ENCODE measurements at places on chromosomes 5 and 9.

GRCh38 chr9:114472765-114473446 is 32.4 kb downstream of the WHRN start:
- DNase-seq = no peak

- DNase-seq = no peak
Observed at GRCh38 chr5:167736992-167737391, 554.5 kb upstream of the WWC1 start.

GRCh38 chr5:28822071-28822470 is 1783.7 kb upstream of the CDH9 start:
- no peak for DNase-seq

DNA sequence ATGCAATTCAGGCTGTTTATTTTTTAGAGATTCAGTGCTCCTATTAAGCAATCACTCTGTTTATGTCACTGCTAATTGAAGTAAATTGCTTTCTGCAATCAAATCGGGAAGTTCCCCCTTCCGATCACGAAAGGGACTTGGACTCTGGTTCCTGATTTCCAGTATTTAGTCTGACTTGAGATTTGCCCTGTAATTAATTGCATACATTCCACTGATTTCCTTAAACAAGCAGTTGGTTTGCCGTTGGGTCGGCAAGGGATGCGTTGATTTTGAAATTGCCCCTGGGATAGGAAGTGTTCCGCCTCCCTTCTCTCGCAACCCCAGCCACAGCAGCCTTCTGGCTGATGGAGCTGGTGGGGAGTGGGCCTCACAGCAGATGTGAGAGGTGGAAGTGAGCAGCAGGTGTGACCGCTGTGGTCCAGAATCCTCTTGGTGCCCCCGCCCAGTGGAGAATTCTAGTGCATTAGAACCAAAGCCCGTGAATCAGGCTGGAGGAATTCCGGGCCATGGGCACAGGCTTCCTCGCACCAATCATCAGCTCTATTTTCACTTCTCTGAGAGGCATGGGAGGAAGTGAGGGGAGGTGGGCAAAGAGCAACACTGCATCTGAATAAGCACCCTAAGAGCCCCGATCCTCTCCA is 102.5 kb downstream of the SPRY4 start:
- no peak for DNase-seq

DNA sequence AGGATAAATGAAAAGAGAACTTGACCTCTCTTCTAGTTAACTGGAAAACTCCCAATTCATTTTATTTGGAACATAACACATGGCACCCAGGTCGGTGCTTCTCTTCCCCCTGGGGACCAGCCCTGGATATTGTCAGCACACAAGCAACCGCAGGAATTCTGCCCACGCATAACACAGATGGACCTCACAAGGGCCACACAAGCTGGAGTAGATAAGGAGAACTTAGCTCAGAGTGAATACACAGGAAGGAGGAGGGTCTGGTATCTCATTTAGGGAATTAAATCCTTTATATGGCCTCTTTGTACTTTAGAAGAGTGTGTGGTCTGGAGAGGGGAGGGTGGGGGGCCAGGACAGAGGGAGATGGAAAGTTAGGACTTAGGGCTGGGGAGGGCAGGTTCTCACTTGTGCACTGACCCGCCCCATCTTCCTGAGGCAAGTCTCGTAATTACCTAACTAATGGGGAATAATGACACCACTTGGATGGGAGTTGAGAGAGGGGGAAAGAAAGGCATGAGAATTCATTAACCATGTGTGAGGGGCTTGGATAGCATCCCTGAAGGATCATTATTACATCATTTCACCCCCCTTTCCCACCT is 341.2 kb upstream of the WWC1 start:
- no peak for DNase-seq

- no peak for DNase-seq
Observed at GRCh38 chr5:149036168-149036567, 26.7 kb downstream of the SH3TC2 start.

GRCh38 chr5:156826150-156826549 is 23.9 kb upstream of the PPP1R2B start:
- no peak for DNase-seq

- no peak for DNase-seq
Observed at GRCh38 chr9:128819716-128820664, 1.7 kb downstream of the ENDOG start.

GRCh38 chr5:181281984-181282316 is 21.0 kb upstream of the TRIM52 start:
- DNase-seq = no peak

GRCh38 chr5:158226496-158226895 is 367.6 kb upstream of the CLINT1 start:
- no peak for DNase-seq

DNA sequence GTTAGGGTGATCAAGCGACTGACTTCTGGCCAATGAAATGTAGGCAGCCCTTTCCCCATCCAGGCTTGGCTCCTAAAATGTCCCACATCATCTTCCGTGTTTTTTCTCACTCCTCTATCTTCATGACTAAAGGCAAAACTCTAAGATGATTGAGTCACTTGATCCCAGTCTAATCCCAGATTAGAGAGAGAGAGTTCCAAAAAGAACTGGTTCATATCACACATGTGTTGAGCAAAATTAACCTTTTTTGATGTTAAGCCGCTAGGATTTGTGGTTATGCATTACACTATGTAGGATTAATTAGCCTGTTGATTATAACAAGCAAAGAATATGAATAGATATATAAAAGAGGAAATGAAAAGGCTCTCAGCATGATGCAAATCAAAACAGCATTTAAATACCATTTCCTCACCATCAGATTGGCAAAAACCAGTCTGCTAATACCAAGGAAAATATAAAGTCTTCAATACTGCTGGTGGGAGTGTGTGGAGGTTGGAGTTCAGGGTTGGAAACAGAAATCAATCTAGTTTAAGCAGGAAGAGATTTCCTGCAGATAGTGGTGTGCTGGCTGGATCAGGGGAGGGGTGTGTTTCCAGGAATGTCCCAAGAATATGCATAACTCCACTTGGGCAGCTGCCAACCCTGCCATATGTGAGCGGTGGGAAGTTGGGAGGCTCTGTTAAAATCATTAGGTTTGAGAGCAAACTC is 187.6 kb upstream of the S1PR3 start:
- DNase-seq = no peak

- no peak for DNase-seq
Observed at GRCh38 chr5:34551911-34552433, 104.2 kb upstream of the RAI14 start.

DNA sequence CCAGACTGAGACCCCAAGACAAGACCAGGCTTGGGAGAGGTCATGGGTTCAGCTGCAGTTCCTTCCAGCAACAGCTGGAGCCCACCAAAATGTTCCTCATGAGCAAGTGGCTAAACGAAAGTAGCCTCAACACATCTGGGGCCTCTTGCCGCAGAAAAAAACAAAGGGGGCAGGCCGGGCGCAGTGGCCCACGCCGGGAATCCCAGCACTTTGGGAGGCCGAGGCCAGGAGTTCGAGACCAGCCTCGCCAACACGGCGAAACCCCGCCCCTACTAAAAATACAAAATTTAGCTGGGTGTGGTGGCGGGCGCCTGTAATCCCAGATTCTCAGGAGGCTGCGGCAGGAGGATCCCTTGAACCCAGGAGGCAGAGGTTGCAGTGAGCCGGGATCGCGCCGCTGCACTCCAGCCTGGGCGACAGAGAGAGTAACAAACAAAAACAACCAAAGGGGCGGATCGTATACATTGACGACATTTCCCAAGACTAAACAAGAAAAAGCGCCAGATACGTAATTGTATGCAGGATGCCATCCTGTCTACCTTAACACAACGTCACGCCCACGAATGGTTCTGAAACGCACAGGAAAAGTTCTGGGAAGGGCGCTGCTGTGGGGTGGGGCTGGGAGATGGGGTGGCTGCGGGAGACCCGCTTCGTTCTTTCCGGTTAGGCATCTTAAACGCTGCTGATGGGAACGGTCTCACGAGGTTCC is 1.7 kb downstream of the INPP5E start:
- no peak for DNase-seq

DNA sequence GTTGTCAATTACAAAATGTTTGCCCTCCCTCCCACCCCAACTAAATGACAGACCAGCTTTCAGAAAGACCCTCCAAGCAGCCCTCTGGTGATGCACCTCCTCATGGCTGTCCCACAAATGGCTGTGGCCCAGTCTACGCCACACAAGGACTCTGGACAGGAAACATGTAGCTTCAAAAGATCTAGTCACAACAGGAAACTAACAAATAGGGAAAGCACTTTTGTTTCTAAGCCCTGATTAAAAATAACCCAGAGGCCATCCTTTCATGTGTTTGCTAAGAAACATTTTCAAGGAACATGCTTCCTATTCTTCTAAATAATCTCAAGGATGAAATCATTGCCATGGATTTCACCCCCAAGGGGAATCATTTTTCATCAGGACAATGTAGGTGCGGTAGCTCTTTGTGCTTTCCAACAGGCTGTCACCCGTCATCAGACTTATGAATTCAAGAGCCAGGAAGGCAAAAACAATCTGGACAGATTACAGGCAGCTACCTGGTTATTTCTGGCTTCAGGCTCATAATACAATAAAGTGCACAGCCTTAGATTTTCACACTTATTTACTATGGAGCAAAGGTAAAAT is 20.1 kb downstream of the PCSK1 start:
- no peak for DNase-seq

GRCh38 chr5:168941901-168942300 is 359.0 kb downstream of the SLIT3 start:
- DNase-seq = no peak

DNA sequence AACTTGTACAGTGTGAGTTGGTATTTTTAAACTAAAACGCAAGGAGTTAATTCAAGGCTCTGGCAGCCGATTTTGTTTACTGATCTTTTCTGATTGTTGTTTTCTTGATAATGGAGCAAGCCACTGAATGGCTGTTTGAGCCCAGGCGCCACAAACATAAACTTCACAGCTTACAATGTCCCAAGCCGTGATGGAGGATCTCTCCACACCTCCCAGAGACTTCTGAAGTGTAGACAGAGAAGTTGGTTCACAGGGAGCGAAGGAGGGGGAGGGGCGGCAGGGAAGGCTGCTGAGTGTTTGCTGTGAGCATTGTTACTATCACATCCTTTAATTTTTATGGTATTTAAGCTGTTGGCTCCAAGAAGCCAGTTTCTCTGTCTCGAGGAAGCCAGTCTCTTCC is 14.7 kb downstream of the ISL1 start:
- no peak for DNase-seq

GRCh38 chr5:83219495-83219894 is 142.1 kb downstream of the XRCC4 start:
- no peak for DNase-seq

DNA sequence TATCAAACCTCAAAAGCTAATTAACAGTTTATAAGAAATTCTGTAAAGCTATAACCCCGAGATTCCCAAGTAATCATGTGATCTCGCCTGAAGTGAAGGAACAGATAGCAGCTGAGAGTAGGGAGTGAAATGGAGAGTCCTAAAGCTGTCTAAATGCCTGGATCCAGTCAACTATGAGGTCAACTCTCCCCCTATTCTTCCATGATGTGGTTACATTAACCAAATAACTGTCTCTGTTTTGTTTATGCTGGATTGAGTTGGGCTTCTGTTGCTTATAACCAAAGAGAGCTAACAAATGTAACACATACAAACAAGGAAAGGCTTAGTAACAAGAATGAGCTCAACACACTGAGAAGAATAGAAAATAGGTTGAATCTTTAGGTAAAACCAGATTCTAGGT is 41.6 kb downstream of the GKAP1 start:
- no peak for DNase-seq

- DNase-seq = no peak
Observed at GRCh38 chr5:9622971-9623421, 7.2 kb downstream of the TAS2R1 start.

DNA sequence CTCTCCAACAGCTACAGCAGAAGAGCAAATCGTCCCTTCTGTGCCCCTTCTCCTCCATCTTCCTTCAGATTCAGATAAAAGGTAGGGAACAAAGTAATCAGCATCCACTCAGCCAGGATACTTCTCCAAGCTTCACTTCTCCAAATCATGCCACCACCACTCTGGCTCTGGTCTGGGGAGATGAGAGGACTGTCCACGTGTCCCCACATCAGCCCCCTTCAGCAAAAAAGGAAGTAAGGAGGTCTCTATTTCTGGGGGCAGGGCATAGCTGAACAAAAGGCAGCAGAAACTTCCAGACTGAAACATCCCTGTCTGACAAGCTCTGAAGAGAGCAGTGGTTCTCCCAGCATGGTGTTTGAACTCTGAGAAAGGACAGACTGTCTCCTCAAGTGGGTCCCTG is 116.9 kb downstream of the C5orf15 start:
- DNase-seq = no peak

- DNase-seq = no peak
Observed at GRCh38 chr5:180026320-180026719, 45.2 kb downstream of the RNF130 start.

- no peak for DNase-seq
Observed at GRCh38 chr9:92254381-92255337, 38.8 kb downstream of the IARS1 start.

- peak; percentile 74 for DNase-seq
Observed at GRCh38 chr9:114372921-114373448, 14.8 kb downstream of the AKNA start.

GRCh38 chr5:72518001-72518683 is 10.9 kb upstream of the ZNF366 start:
- no peak for DNase-seq

GRCh38 chr5:113124265-113124664 is 147.7 kb downstream of the DCP2 start:
- no peak for DNase-seq

DNA sequence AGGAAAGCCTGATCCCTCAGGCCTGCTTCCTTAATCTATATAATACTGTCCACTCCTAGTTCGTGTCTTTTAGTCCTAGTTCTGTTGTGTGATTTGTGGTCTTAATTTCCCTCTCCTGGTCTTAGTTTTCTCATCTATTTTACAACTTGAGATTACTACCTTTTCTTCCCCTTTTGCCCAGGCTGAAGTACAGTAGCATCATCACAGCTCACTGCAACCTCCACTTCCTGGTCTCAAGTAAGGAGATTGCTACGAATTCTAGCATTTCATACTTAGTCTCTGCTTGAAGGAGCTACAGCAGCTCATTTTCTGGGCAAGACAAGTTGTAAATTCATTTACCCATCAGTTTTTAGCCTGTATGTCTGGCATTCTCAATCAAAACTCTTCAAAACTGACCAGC is 5.5 kb downstream of the TRIM32 start:
- no peak for DNase-seq

Data from activated T-cell treated with anti-CD3 and anti-CD28 coated beads for 48 hours (primary cell).